Ascending aorta (tissue), 2 donors: ENCODE measurements at places on chromosomes 5 and 9. TPM values are rescaled to one million over a fixed set of nuclear protein-coding genes. Genes with fewer than 3 reads are reported as not detected.

DNA sequence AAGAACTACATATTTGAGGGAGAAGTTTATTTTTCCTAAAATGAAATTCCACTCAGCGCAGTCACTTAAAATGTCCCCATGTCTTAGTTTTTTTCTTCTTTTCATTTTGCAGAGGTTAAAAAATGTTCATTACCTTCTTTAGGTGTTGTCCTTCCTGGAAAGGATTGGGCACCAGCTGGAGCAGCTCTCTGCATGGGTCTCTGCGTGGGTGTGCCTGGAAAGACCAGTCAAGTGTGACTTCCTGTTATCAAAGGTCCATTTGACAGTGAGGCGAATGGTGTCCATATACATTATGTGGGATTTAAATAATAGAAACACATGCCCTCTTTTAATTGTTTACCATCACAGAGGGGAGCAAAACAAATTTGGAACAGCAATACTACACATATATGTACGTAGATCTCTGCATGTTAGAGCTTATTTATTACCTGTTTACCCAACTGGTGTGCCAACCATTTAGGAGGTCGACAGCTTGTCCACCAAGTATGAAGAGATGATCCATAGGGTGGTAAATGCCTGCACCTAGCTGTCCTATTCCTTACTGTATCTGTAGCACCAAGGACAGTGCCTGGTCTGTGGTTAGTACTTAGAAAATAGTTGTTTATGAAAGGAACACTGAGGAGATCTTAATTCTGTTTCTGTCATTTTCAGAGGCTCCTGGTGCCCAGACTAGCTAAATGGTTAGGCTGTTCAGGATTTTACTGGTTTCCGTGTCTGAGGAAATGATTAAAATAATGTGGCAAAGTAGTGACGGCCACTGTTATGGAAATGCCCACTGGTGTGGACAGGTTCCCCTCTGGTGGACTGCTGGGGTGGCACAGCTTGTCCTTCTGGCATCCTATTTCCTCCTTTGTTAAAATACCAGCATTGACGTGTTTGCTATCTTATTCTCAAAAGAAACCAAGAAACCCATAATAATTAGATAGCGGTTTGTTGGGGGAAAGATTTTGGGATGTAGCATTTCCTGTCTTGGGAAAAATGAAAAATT, 200.4 kb downstream of the MAST4 start:
- no peak for DNase-seq

GRCh38 chr9:137150617-137151457, 11.9 kb downstream of the GRIN1 start:
- DNase-seq = no peak

Gene IFNA21
- not detected for total RNA-seq

Gene ZDHHC11
- total RNA-seq = not detected

DNA sequence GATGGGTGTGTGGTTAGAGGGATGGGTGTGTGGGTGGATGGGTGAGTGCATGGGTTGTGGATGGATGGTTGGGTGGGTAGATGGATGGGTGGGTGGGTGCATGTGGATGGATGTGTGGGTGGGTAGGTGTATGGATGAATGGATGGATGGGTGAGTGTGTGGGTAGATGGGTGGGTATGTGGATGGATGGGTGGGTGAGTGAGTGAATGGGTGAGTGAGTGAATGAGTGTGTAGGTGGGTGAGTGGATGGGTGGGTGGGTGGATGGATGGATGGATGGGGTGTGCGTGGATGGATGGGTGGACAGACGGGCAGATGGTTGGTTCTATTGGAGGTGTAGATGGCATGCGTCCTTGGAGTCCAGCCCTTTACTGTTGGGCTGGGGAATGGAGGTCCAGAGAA, 17.2 kb downstream of the STKLD1 start:
- DNase-seq = no peak

DNA sequence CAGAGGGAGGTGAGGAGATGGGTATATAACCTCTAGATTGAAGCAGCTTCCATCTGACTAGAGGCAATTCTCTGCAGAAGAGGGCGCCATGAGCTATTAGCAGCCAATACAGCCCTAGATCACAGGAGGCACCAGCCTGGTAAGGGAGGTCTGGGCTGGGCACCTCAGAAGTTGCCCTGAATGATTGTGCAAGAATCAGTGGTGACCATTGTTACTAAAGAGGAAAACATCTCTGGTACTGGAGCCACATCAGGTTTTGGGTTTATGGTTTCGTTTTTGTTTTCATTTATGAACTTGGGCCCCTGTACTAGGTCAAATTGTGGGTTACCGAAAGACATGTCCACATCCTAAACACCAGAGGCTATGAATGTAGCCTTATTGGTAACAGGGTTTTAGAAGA, 342.0 kb downstream of the MLLT3 start:
- DNase-seq = no peak

Gene SLC46A2
- not detected for total RNA-seq

DNA sequence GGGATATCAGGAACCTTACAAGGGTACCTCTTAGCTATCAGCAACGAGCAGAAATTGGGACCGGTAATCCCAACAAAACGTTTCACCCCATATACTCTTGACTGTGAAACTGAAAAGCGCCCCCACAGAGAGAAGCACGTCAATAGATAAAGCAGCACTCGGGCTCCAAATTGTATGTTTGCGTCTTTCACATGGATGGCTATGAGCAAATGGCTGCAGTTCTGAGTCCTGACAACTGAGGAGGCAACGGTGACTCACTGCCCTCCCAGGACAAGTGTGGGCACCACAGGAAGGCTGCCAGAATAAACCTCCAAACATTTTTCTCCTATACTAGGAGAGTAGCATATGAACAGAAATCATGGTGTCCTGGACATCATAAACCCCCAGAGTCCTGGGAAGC, 36.6 kb downstream of the SEMA4D start:
- DNase-seq = no peak

GRCh38 chr5:158390577-158390976, 531.6 kb upstream of the CLINT1 start:
- DNase-seq = no peak

Gene TAF11L2
- not detected for total RNA-seq

Gene CCDC192
- total RNA-seq = not detected

DNA sequence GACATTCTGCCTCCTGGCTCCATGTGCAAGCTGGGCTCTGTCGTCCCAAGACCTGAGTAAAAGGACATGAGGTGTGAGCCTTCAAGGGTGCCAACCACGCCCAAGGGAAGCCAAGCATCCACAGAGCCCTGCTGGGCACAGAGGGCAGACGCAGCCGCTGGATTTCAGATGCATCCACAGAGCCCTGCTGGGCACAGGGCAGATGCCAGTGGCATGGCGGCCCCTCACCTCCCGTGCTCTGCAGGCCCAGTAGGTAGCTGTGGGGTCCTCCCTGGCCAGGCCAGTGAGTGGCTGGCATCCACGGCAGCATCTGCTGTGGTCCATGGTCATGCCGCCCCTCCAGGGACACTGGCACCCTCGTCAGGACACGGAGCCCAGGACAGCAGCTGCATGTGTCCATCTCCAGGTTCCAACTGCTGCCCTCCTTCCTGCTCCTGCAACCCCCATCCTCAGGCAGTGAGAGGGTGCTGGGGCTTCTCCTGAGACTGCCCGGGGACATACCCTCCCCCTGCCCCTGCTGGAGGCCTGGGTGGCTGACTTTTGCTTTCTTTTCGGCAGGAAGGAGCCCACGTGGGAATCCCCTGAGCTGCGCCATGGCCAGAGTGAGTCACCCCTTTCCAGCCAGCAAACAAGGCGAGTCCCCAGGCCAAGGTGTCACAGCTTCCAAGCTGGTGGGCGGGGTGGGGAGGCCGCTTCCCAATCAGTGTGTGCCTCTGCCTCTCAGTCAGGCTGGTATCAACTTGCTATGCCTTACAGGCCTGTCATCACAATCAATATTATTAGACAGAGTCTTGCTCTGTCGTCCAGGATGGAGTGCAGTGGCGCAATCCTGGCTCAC, 4.0 kb upstream of the TRAF2 start:
- peak; percentile 80 for DNase-seq

DNA sequence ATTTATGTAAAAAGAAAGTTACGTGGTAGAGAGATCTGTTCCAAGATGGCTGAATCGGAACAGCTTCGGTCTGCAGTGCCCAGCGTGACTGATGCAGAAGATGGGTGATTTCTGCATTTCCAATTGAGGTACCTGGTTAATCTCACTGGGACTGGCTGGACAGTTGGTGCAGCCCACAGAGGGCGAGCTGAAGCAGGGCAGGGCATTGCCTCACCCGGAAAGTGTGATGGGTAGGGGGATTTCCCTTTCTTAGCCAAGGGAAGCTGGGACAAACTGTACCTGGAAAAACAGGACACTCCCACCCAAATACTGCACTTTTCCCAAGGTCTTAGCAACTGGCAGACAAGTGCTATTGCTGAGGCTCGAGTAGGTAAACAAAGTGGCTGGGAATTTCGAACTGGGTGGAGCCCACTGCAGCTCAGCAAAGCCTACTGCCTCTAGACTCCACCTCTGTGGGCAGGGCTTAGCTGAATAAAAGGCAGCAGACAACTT, 13.1 kb upstream of the HSD17B4 start:
- no peak for DNase-seq

- DNase-seq = no peak
Observed at GRCh38 chr9:792331-793260, 48.9 kb upstream of the DMRT1 start.

Gene PSIP1
- 115 TPM for total RNA-seq

DNA sequence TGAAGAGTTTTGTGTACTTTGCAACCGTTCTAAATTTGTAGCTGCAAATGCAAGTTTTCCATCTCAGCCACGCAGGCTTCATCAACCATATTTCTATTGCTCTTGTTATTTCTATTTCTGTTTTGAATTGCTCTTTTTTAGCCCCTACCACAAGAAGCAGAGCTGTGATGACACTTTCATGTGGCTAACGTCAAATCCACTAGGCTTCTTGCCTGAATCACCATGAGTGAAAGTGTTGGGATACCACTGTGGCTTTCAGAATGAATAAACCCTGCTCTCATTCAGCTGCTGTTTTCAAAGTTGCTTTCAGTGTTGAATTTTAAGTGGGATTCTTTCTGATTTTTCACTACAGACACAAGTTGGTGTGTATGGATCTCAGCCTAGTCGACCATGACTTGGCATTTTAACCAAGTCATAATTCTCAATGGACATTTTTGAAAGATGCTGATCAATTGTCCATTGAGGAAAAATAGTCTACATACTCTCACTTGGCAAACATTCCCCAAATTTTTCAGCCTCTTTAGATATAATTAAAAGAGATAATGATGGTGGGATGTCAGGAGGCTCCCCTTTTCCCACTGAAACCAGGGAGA, 41.0 kb upstream of the MTAP start:
- no peak for DNase-seq

DNA sequence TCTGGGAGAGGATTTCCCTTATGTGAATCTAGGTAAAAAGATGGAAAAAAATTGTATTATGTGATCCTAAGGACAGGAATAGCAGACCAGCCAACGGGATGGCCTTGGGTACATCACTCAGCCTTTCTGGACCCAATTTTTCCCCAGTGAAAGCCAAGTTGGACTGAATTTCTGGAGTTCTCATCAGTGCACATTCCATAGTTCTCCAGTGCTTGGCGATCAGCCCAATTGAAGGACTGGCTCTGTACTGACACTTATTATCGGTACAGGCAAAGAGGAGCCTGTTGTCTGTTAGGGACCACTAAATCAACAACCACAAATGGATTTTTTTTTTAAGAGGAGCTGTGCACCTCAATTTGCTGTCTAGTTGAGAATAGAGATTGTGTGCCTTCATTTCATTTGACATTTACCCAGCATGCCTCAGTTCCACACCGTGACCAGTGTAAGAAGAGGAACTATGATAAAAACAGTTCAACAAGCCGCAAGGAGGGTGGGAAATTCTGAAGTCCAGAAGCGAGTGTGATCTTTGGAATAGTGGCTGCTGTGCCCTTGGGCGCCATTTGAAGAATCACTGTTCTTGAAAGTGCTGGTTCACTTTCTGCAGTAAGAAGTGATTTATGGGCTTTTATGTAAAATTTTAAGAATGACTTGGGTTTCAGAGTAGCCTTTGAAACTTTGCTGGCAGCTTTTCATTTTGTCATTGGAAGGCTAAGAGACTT, 8.0 kb downstream of the ARL10 start:
- no peak for DNase-seq

Gene AGTPBP1
- 28.3 TPM for total RNA-seq

Gene DPYSL3
- total RNA-seq = 110 TPM

DNA sequence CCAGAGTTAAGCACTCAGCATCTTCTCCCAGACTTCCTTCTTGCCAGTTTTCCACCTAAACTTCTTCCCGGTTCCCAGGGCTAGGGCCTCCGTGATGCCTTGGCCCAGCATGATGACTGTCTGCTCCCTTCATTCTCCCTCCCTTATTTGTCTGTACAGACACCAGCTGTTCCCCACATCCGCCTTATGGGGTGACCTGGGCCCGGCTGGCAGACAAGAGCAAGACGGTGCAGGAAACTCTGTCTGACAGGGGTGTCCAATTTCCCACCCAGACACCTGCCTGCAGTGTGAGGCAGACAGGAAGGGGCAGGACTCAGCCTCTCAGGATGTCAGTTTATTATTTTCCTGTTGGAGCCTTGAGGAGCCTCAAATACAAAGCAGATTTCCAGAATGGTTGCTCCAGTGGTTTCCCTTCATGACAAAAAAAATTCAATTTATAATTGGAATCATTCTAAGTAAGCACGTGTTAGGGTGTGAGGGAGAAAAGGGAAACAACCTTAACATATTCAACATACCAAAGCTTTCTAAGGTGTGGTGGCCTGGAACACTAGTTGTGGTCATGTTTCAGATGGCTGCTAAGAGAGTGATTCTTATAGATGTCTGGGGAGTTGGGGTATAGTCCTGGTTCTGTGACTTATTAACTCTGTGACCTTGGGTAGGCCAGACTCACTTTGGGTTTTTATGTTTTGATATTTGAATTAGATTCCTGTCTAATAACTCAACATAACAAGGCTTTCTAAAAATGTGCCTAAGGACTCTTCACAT, 234.5 kb downstream of the PAPPA start:
- DNase-seq = no peak

Gene TEX48
- not detected for total RNA-seq

- no peak for DNase-seq
Observed at GRCh38 chr5:92119110-92119509, 736.0 kb upstream of the ARRDC3 start.

Gene RASGRF2
- total RNA-seq = 16.9 TPM

GRCh38 chr5:142816531-142817430, 46.6 kb downstream of the ARHGAP26 start:
- DNase-seq = peak; percentile 75

DNA sequence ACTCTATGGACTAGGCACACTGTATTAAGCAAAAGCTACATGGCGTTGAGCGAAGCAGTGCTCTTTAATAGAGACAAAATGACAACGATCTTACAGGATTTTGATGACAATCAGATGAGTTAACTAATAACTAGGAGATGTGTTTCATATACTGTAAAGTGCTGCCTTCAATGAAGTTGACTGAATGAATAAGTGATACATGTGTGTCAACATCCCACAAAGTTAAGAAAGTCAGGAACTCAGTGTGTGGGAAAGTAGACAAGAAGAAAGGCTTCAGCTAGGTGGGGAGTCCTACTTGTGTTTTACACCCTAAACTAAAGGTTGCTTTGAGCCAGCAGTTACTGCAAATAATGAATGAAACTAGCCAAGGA, 79.6 kb downstream of the PAPPA start:
- no peak for DNase-seq

Gene SH3GL2
- total RNA-seq = not detected

Gene GRXCR2
- total RNA-seq = not detected

Gene C9orf50
- not detected for total RNA-seq

Gene STKLD1
- total RNA-seq = not detected

- DNase-seq = no peak
Observed at GRCh38 chr5:138986186-138986800, 111.2 kb upstream of the LRRTM2 start.

Gene MYO10
- total RNA-seq = 20.0 TPM
